GF-D8 (cell line): ENCODE measurements at places on chromosomes 3 and 15.
A peak's percentile ranks its signal among the peaks of the same experiment; 100 is the strongest.

GRCh38 chr3:52471371-52472238, 16.2 kb downstream of the NISCH start:
- DNase-seq, result peak; percentile 5

GRCh38 chr15:101397521-101398003, 91.9 kb downstream of the PCSK6 start:
- no peak for DNase-seq

DNA sequence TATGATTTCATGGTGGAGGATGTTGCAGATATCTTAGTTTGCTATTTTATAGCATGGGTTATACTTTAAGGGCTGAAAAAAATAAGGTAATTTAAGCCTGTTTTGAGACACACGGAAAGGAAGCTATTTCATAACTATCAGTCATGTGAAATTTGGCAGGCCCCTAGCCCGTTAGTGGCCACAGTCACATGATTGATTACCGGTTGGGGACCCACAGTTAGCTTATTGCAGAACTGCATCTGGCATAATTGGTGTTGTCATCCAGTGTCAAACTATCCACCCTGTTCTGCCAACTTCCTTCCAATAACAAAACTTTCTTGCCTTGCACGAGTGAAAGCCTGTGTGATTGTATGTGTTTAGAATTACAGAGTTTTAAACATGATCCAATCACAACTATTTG, 35.2 kb downstream of the FNDC3B start:
- peak; percentile 97 for DNase-seq

DNA sequence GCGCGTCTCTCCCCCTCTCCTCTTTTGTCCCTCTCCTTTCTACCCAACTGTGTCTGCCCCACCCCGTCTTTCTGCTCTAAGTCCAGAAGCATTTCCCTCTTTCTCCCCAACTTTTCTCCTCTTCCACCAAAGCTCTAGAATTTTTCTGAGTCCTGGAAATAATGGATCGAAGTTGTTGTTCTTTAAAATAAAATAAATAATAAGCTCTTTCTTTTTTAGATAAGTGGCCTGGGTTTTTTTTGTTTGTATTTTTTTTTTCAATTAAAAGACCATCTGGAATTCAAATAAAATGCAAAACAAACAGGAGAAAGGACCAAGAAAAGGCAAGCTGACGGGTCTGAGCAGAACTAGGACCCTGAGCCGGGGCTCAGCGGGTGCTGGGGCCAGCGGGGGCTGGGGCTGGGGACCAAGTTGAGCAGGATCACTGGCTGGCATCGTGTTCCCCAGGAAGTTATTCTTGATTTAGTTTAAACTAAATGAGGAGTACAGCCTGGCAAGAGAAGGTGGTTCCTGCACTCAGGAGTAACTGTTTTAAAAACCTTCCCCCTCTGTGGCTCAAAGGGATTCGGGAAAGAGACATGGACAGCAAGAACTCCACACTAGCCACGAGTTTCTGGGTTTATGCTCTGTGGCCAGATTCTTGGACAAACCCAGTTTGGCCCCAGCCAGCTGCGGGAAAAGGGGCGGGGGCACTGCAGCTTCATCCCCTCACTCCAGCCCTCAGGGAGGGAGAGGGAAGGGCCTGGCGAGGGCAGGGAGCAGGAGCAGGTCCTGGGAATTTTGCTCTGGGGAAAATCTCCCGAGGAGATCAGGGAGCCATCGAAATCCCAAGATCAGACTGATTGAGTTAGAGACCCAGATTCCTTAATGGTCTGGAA, 8.4 kb downstream of the GATA2 start:
- DNase-seq, result no peak
